ENCODE measurements at places on chromosomes 2 and 18.

DNA sequence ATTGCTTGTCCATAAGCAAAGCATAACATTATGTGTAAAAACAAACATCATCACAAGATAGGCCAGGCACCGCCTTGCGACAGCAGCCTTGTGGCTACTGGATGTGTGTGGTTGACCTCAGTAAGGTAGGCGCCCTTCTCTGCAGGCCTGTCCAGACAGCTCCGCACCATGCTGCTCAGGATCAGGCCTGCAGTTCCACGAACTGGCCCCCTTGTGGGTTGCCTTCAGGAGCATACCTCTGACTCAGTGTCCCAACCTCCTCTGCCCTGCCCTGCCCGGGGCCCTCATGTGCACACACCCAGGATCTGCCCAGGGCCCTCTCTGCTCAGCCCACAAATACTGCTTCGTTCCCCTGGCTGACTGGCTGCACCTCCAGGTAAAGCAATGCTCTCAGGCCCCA, 16.1 kb upstream of the ZNF236 start:
- DNase-seq: no peak

DNA sequence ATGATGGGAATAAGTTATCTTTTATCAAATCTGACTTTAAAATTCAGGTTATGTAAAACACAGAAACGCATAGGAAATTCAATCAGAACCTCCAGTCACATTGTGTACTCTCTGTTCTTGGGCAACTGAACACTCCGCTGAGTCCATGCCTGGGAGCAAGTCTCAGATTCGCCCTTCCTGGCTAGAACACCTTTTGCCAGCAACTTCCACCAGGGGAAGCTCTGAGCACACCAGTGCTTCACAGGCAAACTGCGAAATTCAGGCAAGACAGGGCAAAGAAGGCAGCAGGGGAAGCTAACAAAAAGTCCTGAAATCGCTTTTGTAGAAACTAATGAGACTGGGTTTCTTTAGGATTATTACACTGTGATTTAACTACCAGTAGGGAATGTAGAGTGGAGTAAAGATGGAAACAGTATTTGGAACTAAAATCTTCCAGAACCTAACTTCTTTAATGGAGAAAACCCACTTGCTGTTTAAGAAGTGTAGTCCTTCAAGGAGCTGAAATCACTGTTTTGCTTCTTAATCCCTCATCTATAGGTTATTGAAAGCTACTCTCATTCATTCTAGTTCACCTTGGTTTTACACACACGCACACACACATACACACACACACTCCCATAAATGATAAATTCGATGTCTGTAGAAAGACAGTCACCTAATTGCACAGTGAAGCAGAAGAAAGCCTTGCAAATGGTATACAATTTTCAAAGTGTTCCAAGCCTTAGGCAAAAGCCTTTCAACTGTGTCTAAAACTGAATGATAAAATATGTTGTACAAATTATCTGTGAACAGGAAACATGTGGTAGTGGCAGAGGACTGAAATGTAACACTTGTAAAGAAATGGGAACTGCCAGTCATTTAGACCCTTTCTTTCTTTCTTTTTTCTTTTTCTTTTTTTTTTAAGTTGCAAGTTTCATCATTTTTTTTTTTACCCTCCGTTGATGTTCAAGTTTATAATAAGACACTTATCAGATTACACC, 214.5 kb downstream of the TMEM182 start:
- no peak for DNase-seq

GRCh38 chr2:20439503-20439902, 7.4 kb upstream of the RHOB start:
- no peak for DNase-seq

- no peak for DNase-seq
These were observed 50.3 kb upstream of the EPC2 start for GRCh38 chr2:148594216-148594615.

- DNase-seq: no peak
These were observed 419.9 kb downstream of the TGIF1 start for GRCh38 chr18:3869848-3870247.

GRCh38 chr2:26809211-26809610, 23.4 kb downstream of the CENPA start:
- no peak for DNase-seq

GRCh38 chr2:114128725-114129124, 238.8 kb downstream of the ACTR3 start:
- no peak for DNase-seq
